ENCODE measurements at places on chromosomes 6 and 20. TPM values are rescaled to one million over a fixed set of nuclear protein-coding genes. Genes with fewer than 3 reads are reported as not detected.

DNA sequence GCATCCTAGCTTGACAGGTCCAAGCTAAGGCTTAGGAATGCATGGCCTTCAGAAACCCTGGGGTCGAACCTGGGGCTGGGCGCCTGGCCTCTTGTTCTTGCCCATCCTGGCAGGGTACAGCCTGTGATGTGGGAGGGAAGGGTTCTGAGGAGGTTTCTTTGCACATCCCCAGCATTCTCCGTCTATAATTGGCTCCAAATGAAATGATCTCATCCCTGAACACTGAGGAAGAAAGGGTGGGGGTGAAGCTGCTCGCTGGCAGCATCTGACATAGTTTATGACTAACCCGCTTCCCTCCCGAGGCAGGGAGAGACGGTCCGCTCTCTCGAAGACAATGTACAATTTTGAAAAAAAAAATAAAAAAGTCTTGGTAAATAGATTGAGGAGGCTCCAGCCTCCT, 67.1 kb upstream of the ZNFX1 start:
- DNase-seq: peak; percentile 66

The B4GALT5 gene
- 32.6 TPM for total RNA-seq

- peak; percentile 58 for DNase-seq
Observed at GRCh38 chr20:63896264-63897105, 1.6 kb downstream of the DNAJC5 start.

The MPIG6B gene
- 0.39 TPM for total RNA-seq

GRCh38 chr20:6094063-6094462, 28.8 kb downstream of the FERMT1 start:
- DNase-seq: no peak

DNA sequence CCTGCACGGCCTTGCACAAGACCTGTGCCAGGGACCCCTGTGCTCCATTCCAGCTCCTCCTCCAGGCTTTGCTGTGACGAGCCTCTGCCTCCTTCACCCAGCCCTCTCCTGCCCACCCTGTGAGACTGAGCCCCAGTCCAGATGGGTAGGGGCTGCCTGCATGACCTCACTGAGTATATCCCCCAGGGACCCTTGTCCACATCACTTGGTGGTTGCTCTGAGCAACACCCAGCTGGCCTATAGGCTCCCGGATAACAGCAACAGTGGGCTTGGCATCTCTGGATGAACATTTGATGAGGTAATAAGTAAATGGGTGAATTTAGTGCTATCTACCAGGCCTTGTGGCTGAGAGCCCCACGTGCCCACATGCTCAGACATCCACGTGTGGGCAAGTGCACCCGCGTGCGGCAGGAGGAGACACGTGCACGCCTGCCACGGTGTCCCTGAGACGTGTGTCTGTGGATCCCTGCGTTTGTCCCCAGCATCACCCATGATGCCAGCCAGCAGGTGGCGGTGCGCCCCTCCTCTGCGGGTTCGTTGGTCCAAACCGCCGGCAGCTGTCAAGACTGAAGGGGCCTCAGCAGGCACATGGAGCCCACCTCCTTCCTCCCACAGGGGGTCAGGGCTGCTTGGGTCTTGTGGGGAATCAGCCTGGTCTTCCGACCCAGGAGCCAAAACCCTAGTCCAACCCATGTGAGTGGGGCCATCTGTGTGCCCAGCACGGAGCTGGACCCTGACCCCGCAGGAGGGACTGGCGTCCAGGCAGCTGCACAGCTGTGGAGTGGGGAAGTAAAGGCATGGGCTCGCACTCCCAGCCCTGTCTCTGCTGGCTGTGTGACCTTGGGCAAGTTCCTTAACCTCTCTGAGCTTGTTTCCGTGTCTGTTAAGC, 45.9 kb downstream of the FGD2 start:
- peak; percentile 93 for DNase-seq

The IL17A gene
- not detected for total RNA-seq

GRCh38 chr6:71190809-71191208, 97.8 kb upstream of the OGFRL1 start:
- DNase-seq: no peak

- DNase-seq: no peak
Observed at GRCh38 chr6:161319231-161319630, 45.4 kb upstream of the AGPAT4 start.

- no peak for DNase-seq
Observed at GRCh38 chr6:143698759-143699429, 21.1 kb downstream of the PHACTR2 start.

The C20orf202 gene
- not detected for total RNA-seq

DNA sequence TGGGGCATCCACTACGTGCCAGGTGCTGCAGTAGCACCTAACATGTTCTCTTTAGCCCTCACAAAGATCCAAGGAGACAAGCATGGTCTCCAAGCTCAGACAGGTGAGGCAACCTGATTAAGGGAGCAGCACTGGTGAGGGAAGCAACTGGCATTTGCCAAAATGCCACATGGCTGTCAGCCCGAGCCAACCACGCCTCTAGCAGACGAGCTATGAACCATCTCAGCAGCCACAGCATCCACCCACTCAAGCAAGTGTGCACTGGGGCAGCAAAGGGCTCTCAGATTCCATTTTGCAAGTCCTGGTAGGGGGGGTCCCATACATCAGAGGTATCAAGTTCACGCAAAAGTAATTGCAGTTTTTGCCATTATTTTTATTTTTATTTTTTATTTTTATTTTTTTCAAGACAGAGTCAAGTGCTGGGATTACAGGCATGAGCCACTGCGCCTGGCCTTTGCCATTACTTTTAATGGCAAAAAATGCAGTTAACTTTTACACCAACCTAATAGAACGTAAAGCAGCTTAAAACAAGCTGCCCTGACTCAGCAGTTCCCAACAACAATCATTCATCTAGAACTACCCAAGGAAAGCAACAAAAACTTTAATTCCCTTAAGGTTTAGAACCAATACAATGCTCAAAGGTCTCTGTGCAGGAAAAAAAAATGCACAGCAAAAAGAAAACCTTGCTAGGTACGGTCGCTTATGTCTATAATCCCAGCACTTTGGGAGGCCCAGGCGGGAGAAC, 36.3 kb upstream of the SPDEF start:
- DNase-seq: no peak

DNA sequence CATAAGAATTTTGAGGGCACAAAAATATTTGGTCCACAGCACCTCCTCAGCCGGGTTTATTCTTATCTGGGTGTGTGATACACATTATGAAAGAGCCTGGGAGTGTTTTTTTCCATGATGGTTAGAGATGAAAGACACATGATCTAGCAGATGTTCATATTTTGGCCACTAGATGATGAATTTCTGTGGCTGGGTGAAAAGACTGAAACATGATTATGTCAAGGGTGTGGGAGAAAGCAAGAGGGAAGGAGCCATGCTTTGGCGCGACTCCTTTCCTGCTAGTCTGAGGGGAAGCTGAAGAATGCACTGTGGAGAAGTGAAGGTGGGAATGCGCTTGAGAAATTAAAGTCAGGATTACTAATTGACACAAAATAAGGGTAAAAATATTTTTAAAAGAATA, 102.3 kb downstream of the SH3BGRL2 start:
- DNase-seq: no peak

DNA sequence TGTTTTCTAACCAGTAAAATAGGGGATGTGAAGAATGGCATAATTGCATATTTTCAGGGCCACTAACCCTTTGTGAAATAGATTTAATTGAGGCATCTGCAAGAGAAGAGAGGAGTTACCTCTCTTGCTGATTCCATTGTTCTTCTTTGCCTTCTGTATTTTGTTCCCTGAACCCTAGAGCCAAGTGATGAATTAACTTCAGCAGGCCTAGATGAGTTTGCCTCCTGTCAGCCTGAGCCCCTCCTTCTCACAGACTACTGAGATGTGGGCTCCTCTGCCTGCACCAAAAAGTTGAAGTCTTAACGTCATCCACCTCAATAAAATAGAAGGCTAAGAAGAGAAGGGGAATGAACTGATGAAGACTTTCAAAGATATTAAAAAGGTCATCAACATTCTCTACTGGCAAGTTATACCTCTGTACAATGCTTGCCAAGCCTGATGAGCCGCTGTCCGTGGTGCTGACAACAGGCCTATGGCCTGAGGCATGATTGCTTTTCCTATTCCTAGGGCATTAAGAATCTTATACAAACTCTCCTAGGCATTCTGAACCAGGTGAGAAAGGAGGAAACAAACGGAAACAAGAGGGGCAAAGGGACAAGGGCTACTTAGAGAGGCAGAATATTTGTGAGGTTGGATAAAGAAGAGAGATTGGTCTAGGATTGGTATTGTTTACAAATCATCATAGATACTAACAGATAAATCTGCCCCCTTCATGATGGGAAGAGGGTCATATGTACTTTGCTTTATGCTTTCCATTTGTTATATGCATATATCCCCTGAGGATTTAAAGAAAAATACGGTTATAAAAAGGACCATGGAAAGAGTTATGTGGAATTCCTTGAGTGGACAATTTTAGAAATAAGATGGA, 46.8 kb downstream of the CD24 start:
- peak; percentile 32 for DNase-seq

DNA sequence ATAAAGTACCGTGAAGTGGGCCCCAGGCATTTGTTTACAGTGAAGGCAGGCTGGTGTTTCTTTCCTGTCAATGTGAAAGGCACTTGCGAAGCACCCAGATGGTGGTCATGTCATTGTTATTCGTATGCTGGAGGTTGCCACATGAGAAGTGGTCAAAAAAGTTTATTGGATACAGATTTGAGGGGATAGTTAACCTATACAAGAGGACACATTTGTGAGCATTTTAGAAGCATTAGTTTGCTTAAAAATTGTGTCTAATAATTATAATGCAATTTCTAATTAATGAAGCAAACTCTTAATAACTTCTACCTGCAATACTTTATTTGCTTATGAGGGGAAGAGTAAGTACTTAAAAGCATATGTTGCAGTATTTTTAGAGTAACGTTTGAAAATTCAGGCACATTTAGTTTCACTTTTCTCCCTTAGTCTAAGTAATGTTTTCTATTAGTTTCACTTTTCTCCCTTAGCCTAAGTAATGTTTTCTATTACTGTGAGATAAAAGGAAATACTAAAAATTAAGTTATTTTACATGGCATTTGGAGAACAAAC, 120.7 kb upstream of the CLDN20 start:
- DNase-seq: no peak

The ALDH8A1 gene
- 0.41 TPM for total RNA-seq

- no peak for DNase-seq
Observed at GRCh38 chr6:119862719-119863118, 513.2 kb upstream of the MAN1A1 start.

The ZBTB46 gene
- 17.0 TPM for total RNA-seq

- no peak for DNase-seq
Observed at GRCh38 chr20:13788167-13788834, 3.5 kb downstream of the NDUFAF5 start.

DNA sequence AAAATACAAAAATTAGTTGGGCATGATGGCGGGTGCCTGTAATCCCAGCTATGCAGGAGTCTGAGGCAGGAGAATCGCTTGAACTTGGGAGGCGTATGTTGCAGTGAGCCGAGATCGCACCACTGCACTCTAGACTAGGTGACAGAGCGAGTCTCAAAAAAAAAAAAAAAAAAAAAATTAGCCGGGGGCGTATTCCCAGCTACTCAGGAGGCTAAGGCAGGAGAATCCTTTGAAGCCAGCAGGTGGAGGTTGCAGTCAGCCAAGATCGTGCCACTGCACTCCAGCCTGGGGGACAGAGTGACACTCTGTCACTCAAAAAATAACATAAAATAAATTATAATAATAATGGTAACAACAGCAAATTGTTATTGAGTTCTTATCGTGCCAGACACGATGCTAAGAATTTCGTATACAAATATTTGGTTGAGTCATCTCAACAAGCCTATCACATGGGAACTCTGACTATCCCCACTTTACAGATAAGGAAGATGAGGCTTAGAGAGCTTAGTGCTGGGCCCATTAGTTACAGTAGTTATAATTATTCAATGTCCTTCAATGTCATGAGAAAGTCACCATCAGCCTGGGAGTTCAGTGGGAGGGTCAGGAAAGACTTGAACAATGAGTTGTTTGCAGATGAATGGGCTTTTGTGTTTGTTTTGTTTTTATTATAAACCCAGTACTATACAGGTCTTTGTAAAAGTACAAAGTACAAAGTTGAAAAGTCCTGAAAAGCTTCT, 19.4 kb downstream of the C6orf15 start:
- no peak for DNase-seq

- DNase-seq: no peak
Observed at GRCh38 chr6:26536571-26537159, 1.5 kb upstream of the HMGN4 start.

- DNase-seq: no peak
Observed at GRCh38 chr6:56708810-56709597, 66.3 kb upstream of the DST start.

- no peak for DNase-seq
Observed at GRCh38 chr6:154232013-154232910, 124.3 kb downstream of the IPCEF1 start.

GRCh38 chr6:105432797-105433196, 29.9 kb upstream of the PREP start:
- DNase-seq: no peak

GRCh38 chr6:27076116-27076515, 171.4 kb upstream of the PRSS16 start:
- no peak for DNase-seq

DNA sequence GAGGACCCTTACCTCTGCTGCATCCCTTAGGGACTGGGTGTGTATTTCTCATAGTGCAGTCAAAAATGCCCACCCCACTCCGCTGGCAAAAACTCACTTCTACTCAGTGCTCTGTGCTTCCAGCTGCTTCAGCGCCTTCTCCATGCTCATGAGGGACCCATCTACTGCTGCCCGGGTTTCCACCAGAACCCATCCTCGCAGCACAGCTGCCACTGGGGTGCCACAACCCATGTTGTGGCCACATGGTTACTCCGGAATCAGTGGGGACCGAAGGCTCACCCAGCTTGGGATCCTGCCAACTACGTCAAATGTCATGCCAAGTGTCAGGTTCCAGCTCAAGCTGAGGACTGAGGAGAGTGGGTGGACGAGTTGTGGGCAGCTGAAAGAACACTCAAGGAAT, 774.2 kb upstream of the EYS start:
- no peak for DNase-seq

DNA sequence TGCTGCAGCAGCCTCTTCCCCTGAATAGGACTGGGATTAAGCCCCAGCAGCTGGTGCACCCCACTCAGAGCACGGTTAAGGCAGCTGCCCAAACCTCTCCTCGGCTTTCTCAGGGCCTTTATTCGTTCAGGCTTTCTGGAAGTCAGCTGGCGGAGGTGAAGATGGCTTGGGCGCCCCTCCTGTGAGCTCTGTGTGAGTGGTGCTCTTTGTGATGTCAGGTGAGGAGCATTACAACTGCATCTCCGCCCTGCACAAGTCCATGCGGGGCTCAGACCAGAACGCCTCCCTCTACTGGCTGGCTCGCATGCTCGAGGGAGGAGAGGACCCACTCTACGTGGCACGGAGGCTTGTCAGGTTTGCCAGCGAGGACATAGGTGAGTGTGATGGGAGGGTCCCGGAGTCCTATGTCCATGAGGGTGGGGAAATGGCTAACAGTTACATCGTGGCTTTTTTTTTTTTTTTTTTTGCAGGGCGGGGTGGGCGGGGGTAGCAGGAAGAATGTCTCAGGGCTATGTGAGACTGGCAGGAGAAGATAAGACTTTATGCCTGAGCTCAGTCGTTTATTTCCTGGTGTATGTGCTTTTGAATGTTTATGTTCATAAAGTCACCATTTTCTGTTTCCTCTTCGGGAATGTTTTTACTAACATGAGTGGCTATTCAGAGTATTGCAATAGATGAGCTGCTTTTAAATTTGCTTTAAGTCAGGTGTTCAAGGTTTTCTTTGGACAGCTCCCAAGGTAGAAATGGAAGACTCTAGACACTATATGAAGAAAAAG, 18.2 kb downstream of the WRNIP1 start:
- DNase-seq: no peak

All from left cardiac atrium (tissue), 4 donors.